ENCODE measurements at places on chromosomes 7 and 10.

DNA sequence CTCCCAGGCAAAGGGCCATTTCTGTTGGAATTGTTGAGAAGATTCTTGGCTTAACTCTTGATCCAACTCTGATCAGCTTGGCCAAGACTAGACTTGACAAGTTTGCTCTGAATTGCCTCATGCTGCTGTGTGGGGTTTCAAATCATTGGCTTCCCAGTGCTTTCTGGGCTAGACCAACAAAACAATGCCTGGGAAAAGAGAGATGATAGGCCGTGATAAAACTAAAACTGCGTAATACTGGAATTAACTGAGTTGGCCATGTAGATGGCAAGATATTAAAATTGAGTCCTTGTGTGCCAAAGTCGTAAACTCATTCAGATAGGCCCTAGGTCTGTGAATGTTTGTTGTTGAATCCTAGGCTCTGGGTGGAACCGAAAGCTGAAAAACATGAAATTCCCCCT lies 222.6 kb downstream of the MGMT start:
- DNase-seq, result no peak

GRCh38 chr10:5860066-5860465 lies 29.6 kb downstream of the ANKRD16 start:
- no peak for DNase-seq

- no peak for DNase-seq
Measured at GRCh38 chr10:57338823-57339558, 928.7 kb downstream of the IPMK start.

- no peak for DNase-seq
Measured at GRCh38 chr7:92360387-92360786, 86.9 kb upstream of the GATAD1 start.

DNA sequence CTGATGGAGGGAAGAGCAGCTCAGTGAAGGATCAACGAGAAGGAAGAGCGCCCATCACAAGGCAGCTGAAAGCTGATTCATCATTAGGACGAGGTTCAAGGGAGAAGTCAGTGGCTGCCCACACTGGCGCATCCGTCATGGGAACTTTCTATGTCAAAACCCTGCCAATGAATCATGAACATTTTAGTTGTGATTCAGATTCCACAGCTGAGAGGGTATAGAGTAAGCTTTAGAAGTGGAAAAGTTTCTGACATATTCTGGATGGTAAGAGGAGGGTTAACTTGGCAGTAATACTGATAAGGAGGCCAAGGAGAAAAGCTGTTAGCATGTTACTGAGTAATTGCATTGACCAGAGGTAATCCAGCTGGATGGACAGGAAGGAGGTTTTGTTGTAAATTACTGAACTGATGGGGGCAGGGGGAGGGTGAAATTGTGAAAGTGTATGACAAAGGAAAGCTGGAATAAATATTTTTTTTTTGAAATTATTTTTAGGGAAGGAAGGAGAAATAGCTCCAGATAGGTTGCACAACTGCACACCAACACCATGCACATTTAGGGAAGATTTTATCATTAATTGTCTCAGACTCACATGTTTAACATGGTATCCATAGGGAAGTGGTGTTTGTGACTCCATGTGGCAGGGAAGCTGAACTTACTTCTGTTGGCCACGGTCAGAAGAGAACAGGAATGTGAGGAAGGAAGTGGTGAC lies 78.3 kb upstream of the NRP1 start:
- DNase-seq, result no peak

GRCh38 chr10:24722676-24723385 lies 856 bp downstream of the ARHGAP21 start:
- peak; percentile 50 for DNase-seq

- no peak for DNase-seq
Measured at GRCh38 chr10:35300063-35300699, 36.1 kb upstream of the CCNY start.

DNA sequence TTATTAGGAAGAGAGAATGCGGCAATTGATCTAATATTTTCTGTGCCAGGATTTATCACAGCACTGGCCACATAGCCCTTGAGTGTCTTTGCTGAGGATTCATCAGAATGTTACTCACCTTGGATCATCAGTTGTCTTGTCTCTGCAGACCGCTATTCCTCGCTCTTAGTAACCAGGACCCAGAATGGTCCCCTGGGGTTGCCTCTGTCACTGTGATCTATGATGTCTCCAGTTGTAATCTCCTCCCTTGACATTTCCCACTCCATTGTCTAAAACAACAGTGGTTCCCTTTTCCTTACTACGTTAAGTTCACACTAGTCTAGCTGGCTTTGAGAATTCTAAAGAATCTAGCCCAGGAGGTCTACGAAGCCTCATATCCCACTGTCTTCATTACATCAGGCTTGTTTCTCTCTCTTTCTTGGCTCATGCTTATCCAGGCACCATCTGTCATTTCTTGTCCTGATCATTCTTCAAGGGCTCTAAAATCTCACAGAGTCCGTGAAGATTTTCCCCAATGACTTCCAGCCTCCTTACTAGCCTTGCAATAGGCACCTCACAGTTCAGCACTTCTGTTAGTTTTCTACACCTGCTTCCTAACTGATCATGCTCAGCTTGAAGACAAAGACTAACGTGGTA lies 125.8 kb downstream of the CUBN start:
- DNase-seq, result no peak

DNA sequence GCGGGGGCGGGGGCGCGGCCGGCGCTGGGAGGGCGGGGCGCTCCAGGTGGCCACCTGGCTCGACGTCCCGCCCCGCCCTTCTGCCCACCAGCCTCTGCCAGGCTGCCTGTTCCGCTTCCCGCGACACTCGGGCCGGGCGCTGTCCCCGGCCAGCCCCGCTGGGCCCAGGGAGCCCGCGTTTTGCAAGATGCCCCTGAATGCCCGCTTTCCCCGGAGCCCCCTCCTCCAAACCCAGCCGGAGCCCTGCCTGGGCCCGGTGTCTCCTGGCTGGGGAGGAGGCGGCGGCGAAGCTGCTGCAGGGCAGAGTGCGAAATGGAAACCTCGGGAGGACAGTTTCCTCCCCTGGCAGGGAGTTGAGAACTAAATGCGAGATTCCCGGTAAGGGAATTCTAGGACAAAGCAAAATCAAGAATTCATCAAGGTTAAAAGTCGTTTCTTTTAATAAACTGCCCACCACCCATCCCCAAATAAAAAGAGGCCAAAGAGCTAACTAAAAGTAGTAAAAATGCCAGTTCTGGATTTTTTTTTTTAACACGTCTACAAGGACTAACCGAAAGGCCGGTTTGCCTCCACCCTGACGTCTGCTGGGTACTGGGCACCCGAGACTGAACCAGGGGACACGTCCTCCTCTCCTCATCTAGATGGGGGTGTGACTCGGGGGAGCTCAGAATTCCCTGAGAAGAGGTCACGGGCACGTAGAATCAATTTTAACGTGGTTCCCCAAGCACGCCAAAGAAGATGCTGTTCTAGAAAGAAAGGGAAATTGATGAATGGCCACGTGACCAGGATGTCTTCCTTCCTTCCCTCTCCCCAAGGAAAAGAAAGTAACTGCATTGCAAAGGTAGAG lies 200.4 kb upstream of the NFE2L3 start:
- DNase-seq, result no peak

- DNase-seq, result no peak
Measured at GRCh38 chr7:147079921-147080420, 963.4 kb downstream of the CNTNAP2 start.

DNA sequence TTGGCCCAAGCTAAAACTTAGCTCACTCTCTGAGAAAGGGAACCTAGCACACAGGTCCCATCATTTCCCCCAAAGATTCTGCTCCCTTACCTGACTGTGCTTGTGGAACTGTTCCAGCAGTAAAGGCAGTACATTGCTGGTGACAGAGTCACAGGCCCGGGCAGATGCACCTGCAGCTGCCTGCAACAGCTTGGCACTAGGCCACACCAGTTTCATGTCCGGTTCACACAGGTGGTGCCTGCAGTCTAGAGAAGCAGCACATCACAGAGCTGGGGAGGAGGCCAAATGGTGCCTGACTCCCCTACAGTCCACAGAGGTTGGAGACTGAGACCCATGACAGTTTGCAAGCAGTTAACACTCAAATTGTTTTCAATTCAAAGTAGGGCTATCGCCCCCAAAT lies 22.2 kb downstream of the ZDHHC16 start:
- DNase-seq, result no peak

DNA sequence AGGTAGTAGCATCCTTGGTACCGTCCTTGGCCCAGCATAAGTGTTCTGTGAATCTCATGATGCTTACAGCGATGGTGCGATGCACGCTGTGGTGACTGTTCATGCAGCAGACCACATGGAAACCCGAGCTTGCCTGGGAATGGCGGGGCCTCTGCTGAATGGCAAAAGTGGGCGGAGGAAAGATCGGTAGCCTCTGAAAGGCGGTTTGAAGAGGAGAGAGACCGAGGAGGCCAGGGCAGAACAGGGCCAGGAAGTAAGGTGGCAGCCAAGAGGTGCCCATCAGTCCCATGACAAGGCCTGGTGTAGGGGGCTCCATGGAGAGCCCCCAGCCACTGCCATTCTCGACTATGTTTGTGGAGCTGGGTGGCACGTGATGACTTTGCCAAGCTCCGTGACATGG lies 33.2 kb upstream of the CNPY1 start:
- DNase-seq, result no peak

- peak; percentile 93 for DNase-seq
Measured at GRCh38 chr10:13787015-13787421, 200.3 kb downstream of the PRPF18 start.

DNA sequence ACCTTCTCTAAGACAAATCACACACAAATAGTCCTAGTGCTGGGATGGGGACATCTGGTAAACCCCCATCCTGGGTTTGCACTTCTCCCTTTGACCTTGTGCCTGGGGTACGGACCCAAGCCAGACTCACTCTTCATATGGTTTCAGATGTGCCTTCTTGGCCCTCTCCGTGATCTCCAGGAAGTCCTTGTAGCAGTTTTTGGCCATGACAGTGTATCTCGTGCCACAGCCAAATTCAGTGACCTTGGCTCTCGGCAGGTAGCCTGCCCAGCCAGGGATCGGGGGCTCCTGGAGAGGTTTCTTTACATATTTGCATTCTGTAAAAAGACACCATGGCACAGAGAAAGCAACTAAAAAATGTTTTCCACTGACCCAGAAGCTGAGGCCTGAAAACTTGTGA lies 43.9 kb downstream of the PNLIPRP2 start:
- no peak for DNase-seq

- no peak for DNase-seq
Measured at GRCh38 chr7:138245682-138246081, 169.4 kb downstream of the AKR1D1 start.

DNA sequence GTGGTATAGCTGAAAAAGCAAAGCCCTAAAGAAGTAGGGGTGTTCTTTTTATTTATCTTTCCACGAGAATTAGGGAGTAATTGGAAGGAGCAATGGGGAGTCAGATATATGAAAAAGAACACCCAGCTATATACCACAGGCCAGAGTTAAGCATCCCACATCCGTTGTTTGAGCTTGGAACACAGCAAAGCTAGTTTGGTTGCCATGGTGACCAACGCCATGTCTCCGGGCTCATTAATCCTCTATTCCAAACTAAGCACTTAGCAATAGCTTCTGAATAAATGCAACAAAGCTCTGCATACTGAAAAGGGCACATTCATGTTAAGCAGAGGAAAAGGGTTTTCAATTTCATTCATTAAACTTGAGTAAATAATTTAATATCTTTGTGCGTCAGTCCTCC lies 23.5 kb downstream of the ASB4 start:
- DNase-seq, result no peak

- DNase-seq, result no peak
Measured at GRCh38 chr7:54663186-54663585, 95.8 kb downstream of the SEC61G start.

GRCh38 chr7:3440509-3440908 lies 139.5 kb downstream of the SDK1 start:
- no peak for DNase-seq

- DNase-seq, result peak; percentile 59
Measured at GRCh38 chr7:100483722-100484672, at the start of gene NYAP1. TSS of gene NYAP1 (plus strand) at chr7:100483927. CDS start at chr7:100485312, 1,385 bp downstream.

- DNase-seq, result no peak
Measured at GRCh38 chr10:61836888-61837754, 64.4 kb upstream of the ARID5B start.

DNA sequence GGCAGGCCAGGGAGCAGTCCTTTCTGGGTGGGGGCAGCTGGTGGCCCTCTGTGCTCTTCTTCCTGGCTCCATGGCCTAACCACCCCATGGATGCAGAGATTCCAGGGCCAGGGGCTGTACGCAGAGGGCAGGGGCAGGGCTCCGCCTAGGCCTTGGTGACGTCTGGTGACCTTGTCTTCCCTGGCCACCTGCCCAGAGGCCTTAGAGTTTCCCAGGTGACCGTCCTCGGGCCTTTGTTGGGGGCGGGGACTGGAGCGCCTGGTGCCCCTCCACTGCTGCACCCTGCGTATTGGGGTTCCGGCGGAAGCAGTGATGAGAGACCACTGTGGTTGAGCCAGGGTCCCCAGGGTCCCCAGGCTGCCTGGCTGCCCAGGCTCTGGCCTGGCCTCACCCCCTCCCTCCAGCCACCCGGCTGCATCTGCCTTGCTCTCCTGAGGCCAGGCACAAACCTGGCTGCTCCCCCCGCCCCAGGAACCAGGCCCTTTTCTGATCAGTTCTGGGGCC lies 10.3 kb downstream of the PWWP2B start:
- DNase-seq, result no peak

DNA sequence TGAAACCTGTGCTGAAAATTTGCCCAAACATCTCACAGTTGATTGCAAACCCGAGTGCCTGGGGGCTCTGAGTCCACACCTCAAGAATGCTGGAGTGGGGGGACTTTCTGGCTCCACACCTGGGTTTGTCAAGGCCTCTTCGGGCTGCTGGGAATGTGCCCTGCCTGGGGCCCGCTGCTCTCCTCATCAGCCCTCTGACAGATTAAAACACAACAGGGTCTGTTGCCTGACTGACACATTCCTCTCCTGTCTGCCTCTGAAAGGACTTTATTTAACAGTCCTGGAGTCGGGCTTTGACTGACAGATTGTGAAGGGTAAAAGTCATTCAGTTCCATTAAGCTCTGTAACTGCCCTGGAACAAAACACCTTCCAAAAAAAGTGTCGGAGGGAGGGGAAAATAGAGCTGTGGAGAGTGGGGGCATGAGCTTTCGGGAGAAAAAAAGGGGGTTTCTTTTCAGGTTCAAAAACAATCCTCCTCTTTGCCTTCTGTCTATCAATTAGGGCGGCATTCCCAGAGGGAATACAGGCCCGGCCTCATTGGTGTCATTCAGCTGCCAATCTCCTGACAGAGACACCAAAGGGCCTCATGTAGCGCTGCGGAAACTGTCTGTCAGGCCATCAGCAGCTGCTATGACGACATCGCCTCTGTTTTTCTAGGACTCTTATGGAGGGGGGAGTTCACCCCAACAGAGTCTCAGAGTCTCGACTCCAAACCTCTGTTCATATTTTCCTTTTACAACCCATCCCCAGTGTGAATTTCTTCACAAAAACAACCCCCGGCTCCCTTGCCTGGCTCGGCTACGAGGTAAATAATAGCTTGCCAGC lies 398.8 kb upstream of the NFE2L3 start:
- DNase-seq, result no peak

All from naive thymus-derived CD4-positive, alpha-beta T cell (primary cell).